ENCODE measurements at places on chromosomes 3 and 15. TPM values are rescaled to one million over a fixed set of nuclear protein-coding genes. Genes with fewer than 3 reads are reported as not detected.

DNA sequence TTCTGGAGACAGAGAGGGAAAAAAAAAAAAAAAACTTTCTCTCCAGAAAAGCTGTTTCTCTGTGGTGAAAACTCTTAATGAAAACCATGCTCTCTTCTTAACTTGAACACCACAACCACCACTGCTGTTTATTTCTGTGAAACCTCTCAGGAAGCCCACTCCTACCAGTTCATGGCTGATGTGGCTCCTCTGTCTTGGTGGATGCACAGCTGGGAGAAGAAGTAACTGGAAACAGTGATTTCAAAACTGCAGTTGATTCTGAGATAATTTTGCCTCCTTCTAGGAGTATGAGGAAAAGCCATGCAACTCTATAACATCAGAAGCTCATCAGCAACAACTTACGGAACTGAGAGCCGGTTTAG lies 40.2 kb upstream of the PYGO1 start:
- no peak for DNase-seq

GRCh38 chr15:64909546-64909945 lies 2.2 kb upstream of the ANKDD1A start:
- DNase-seq = no peak

Gene TMEM207
- not detected for total RNA-seq

DNA sequence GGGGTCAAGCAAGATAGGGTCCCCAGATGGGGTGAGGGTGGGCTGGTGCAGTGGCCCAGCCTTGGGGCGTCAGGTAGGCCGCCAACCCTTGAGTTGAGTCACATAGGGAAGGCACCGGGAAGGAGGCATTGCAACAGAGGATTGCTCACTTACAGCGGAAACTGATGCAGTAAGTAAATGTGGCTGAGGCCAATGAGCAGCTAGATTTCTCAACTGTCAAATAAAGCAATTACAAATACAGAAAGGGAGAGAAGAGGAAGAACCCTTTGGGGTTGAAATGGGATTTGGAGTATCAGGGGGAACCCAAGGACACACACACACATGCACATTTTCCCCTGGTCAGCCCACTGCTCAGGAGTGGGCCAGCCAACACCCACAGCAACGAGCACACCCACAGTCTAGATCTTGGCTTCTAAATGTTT lies 44.0 kb downstream of the CHSY1 start:
- DNase-seq = no peak

- DNase-seq = no peak
These were observed 2.7 kb downstream of the MESP2 start for GRCh38 chr15:89778861-89779260.
